Small intestine (tissue), 16 donors: ENCODE measurements at places on chromosomes 5 and 9. TPM values are rescaled to one million over a fixed set of nuclear protein-coding genes. Genes with fewer than 3 reads are reported as not detected.

Gene TAF1L
- not detected for polyA plus RNA-seq

Gene FBP2
- not detected for polyA plus RNA-seq

Gene CFAP157
- polyA plus RNA-seq: 0.12 TPM

Gene KCNMB1
- polyA plus RNA-seq: 3.6 TPM

Gene CAMK2A
- polyA plus RNA-seq: 0.52 TPM

Gene TMEM232
- 1.1 TPM for polyA plus RNA-seq

Gene PTPRD
- polyA plus RNA-seq: 5.6 TPM

DNA sequence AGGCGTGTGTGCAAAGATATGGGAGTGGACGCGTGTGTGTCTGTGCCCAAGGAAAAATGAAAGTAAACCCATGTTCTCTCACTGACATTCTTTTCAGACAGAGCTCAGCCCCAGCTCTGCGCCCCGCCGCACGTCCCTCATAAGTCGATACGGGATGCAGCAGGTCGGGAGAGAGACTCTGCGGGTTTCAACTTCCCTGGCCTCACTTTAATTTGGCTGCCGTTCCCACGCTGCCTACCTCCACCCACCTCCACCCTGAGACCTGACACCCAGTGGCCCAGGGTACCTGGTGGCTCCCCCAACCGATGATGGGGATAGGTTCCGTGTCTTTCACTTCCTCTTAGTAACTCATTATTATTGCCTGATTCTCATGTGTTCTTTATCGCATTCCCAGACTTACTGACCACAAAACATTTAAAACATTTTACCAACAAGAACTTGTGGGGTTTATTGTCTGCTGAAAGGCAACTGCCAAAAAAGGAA, 19.4 kb downstream of the LHX2 start:
- H3K27me3 ChIP-seq: peaks cover 85% of the 10 kb centered on the region
- DNase-seq: no peak
- no peaks in the 10 kb centered on the region for H3K4me1 ChIP-seq
- peak overlapping the region; percentile 35 for H3K4me3 ChIP-seq
- H3K36me3 ChIP-seq: no peaks in the 10 kb centered on the region

DNA sequence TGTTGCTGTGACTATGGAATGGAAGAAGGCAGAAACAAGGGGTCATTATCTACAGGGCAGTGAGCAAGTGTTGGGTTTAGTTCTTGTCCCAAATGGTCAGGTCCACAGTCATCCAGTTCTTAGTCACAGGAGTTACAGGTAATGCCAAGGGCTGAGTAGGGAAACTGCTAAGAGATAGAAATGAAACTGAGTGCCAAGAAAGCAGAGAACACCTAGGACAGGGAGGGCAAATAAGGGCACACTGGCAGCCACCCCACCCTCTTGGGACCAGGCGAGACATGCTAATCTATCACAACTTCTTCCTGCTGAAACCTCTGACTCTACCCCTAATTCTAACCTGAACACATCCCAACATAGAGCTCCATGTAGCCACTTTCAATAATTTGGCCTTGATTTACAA, 103.2 kb downstream of the KLF4 start:
- no peaks in the 10 kb centered on the region for H3K36me3 ChIP-seq
- no peaks in the 10 kb centered on the region for H3K27me3 ChIP-seq
- H3K4me1 ChIP-seq: peaks cover 2% of the 10 kb centered on the region
- H3K27ac ChIP-seq: no peak overlapping the region
- no peak overlapping the region for H3K4me3 ChIP-seq

- H3K4me3 ChIP-seq: no peak overlapping the region
- peaks cover 5% of the 10 kb centered on the region for H3K4me1 ChIP-seq
- H3K27ac ChIP-seq: no peak overlapping the region
- no peak for DNase-seq
- H3K36me3 ChIP-seq: no peaks in the 10 kb centered on the region
Observed at GRCh38 chr9:77883846-77884771, 147.5 kb downstream of the GNAQ start.

GRCh38 chr5:180020176-180020575, 51.4 kb downstream of the RNF130 start:
- H3K27me3 ChIP-seq: no peaks in the 10 kb centered on the region
- H3K4me3 ChIP-seq: no peak overlapping the region
- H3K27ac ChIP-seq: no peak overlapping the region
- no peaks in the 10 kb centered on the region for H3K36me3 ChIP-seq
- no peak for DNase-seq

- no peak overlapping the region for H3K4me3 ChIP-seq
- no peak for DNase-seq
- H3K36me3 ChIP-seq: no peaks in the 10 kb centered on the region
- no peak overlapping the region for H3K27ac ChIP-seq
Observed at GRCh38 chr9:114178756-114179450, 23.6 kb downstream of the COL27A1 start.

DNA sequence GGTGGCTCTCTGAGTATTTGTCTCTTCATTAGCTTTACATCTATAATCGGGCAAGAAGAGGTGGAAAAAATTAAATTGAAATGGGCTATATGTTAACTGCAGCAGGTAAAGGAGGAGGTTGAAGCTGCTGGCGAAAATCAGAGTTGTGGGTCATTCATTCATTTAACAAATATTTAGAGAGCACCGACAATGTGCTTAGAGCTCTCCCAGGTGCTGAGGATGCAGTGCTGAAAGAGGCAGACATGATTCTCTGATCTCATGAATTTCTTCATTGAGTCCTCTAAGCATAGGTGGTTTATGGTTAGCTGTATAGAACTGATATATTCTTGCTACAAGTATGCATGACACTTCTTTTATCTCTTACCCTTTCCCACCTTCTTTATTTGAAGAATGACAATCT, 243.4 kb downstream of the RFX3 start:
- H3K27ac ChIP-seq: no peak overlapping the region
- H3K36me3 ChIP-seq: no peaks in the 10 kb centered on the region
- H3K27me3 ChIP-seq: no peaks in the 10 kb centered on the region

DNA sequence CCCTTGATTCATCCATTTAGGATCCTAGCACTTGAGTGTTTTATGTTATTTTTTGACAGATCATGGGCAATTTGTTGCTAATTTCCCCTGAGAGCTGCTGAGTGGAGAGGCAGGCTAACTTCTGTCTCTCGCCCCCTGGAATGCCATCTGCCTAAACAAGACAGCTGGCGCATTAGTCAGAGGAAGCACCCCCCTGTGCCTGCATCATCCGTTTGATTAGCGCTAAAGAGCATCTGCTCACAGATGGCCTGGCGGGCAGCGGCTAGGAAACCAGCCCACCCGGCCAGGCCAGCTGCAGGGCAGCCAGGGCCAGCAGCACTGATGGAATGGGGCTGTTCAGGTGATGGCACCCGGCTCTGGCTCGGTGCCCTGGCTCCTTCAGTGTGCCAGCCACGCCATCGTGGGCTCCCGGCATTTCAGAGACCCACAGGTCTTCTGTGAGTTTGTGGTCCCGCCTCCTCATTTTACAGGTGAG, 22.9 kb upstream of the ASS1 start:
- no peak overlapping the region for H3K27ac ChIP-seq
- H3K36me3 ChIP-seq: peaks cover 33% of the 10 kb centered on the region
- no peak overlapping the region for H3K4me3 ChIP-seq
- H3K4me1 ChIP-seq: peaks cover 7% of the 10 kb centered on the region
- no peaks in the 10 kb centered on the region for H3K27me3 ChIP-seq

DNA sequence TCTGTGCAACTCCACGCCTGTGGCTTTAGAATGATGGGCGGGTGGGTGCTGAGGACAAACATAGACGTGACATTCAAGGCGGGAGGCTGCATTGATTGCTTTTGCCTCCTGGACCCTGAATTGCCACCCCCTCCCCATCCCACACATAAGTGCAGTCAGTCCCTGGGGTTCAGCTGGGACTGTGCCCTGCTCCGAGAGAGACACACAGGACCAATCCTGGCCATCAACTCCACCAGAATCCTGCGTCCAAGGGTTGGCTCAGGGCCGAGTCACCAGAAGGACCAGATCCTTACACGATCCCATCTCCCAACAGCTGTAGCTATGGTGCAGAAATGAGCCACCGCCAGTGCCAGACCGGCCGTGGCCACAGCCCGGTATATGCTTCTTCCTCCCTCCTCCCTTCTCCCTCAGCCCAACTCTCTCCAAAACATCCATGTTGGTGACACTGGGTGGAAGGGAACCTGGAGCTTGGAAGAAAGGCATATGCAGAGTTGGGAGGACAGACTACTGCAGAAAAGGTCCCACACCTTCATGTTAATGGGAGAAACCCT, 27.4 kb downstream of the IRX2 start:
- no peaks in the 10 kb centered on the region for H3K36me3 ChIP-seq
- peaks cover 7% of the 10 kb centered on the region for H3K27me3 ChIP-seq
- no peak overlapping the region for H3K27ac ChIP-seq
- H3K4me3 ChIP-seq: no peak overlapping the region

- no peak overlapping the region for H3K27ac ChIP-seq
Observed at GRCh38 chr9:99143655-99144054, 38.7 kb downstream of the TGFBR1 start.

GRCh38 chr5:64667068-64667467, 23.2 kb upstream of the SHISAL2B start:
- H3K27ac ChIP-seq: no peak overlapping the region
- no peak overlapping the region for H3K4me3 ChIP-seq
- no peak for DNase-seq
- no peaks in the 10 kb centered on the region for H3K4me1 ChIP-seq

- no peak for DNase-seq
- no peaks in the 10 kb centered on the region for H3K4me1 ChIP-seq
- H3K36me3 ChIP-seq: no peaks in the 10 kb centered on the region
- H3K4me3 ChIP-seq: no peak overlapping the region
- H3K27ac ChIP-seq: no peak overlapping the region
Observed at GRCh38 chr5:159426694-159427093, 96.4 kb upstream of the IL12B start.

GRCh38 chr5:108747774-108748400, at the start of gene FER:
Gene FER (plus strand): TSS chr5:108747897. CDS start chr5:108798183, 50,286 bp downstream.
- no peaks in the 10 kb centered on the region for H3K36me3 ChIP-seq
- peak; percentile 68 for DNase-seq
- peak within 1 kb of the TSS; percentile 96 for H3K4me3 ChIP-seq
- H3K4me1 ChIP-seq: peaks cover 2% of the 10 kb centered on the region
